Epithelial cell of prostate (primary cell): ENCODE measurements at places on chromosomes 2 and 18.

DNA sequence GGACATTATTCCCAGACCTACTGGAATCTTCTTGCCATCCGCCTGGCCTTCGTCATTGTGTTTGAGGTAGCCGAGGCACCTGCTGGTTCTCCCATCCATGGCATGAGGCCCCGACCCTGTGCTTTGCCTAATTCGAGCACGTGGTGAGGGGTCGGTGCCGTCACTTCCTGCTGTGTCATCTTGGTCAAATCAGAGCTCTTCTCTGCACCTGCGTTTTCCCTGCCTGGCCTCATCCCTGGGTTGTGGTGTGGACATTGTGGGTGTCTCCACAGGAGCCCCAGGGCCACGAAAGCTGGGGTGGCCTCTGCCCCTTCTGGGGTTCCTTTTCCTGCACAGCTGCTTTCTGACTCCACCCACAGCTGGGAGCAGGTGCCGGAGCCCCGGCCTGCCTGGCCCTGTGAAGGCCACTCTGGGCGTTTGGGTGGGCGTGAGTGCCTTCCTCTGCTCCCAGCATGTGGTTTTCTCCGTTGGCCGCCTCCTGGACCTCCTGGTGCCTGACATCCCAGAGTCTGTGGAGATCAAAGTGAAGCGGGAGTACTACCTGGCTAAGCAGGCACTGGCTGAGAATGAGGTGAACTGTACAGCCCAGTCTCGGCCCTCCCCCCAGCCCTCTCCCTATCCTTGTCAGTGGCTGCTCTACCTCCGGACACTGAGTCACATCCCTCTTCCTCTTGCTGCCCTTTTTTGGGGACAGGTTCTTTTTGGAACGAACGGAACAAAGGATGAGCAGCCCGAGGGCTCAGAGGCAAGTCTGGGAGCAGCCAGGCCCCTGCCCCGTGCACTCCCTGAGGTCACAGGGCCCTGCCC is 34.9 kb downstream of the ANO7 start:
- no peak for DNase-seq

GRCh38 chr2:206023183-206023582 is 62.8 kb downstream of the INO80D start:
- no peak for DNase-seq

GRCh38 chr18:59952283-59953007 is 52.6 kb downstream of the PMAIP1 start:
- no peak for DNase-seq

- peak; percentile 24 for DNase-seq
Measured at GRCh38 chr18:60027397-60027796, 127.6 kb downstream of the PMAIP1 start.

DNA sequence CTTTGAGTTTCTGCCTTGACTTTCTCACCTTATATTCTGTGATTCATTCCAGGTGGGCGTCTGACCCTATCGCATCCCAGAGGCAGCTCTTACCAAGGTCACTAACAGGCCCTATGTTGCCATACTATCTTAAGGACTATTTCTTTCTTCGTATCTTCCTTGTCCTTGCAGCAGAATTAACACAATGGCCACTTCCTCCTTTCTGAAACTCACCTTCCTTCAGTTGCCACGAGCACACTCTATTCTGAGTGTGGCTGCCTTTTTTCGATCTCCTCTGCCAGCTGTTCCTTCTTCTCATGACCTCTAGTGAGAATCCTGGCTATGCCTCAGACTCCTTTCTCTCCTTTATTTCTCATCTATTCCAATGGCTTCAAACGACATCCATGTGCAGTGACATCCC is 160.4 kb upstream of the CCDC195 start:
- DNase-seq: no peak
